ENCODE measurements at places on chromosomes 2 and 18. TPM values are rescaled to one million over a fixed set of nuclear protein-coding genes. Genes with fewer than 3 reads are reported as not detected.

KIF3C gene
- 3.8 TPM for total RNA-seq

RPE gene
- 40.0 TPM for total RNA-seq

ATP6V1C2 gene
- 418 TPM for total RNA-seq

DNA sequence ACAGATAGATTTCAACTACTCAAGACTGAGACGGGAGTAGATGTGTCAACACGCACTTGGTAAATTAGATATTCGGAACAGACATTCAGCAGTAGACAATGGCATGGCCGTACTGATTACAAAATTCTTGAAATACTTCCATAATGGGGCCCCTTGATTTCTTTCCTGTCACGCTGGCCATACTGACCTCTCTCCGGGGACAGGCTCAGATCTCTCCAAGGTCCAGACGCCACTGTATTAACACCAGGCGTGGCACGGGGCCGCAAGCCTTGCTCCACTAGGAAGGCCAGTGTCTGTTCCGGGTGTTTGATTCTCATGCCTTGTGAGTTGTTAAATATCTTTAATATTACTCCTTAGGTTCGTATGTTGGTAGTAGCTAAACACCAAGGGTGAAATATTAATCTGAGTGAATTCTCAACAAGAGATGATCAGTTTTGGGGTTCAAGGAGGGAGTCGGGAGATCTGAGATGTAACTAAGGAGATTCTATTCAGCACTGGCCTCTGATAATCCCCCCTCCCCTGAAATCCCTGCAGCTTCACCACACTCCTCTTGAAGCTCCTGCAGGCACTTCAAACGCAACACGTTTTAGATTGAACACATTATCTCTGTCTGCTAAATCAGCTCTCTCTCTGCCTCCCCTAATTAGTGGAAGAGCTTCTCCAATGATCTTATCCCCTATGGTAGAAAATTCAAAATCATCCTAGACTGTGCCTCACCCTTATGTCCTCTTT is 2.2 kb upstream of the EHD3 start:
- DNase-seq = peak; percentile 54

GRCh38 chr2:819121-819520 is 131.5 kb upstream of the SNTG2 start:
- DNase-seq = no peak
